Thoracic aorta (tissue), 2 donors: ENCODE measurements at places on chromosomes 1 and 21. TPM values are rescaled to one million over a fixed set of nuclear protein-coding genes. Genes with fewer than 3 reads are reported as not detected.

LAX1 gene
- 0.99 TPM for total RNA-seq

OR2L5 gene
- total RNA-seq = not detected

SYT14 gene
- total RNA-seq = not detected

DNA sequence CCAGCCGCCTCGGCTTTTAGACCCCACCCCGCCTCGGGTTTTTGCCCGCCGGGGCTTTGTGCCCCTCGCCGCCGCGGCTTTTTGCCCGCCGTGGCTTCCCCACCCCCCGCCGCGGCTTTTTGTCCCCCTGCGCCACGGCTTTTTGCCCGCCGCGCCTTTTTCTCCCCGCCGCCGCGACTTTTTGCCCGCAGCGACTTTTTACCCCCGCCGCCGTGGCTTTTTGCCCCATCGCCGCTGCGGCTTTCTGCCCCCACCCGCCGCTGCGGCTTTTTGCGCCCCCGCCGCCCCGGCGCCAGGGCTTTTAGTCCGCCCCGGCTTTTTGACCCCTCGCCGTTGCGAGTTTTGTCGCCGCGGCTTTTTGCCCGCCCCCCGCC is 474.4 kb downstream of the FAM72C start:
- no peak for DNase-seq

DNA sequence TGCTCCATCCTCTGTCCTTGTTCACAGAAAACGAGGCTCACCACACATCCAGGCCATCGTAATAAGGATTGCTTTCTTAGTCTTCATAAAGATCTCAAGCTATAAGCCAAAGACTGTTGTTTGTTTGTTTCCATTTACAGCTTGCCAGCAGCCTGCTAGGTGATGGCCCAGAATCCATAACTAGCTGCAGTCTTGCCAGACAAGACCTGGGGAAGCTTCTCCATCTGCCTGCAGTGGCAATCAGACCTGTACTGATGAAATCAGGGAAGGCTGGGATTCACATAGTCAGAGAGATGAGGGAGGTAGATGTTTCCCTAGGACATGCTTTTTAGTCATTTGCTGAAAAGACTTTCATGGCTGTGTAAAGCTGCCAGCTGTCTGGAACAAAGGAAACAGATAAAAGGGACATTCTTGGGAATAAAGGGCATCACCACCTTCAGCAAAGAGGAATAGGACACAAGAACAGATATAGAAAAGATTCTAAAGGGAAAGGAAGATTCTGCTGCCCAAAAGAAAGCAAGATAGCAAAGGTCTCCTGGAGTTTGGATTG is 51.0 kb downstream of the MT1HL1 start:
- no peak for DNase-seq

DNA sequence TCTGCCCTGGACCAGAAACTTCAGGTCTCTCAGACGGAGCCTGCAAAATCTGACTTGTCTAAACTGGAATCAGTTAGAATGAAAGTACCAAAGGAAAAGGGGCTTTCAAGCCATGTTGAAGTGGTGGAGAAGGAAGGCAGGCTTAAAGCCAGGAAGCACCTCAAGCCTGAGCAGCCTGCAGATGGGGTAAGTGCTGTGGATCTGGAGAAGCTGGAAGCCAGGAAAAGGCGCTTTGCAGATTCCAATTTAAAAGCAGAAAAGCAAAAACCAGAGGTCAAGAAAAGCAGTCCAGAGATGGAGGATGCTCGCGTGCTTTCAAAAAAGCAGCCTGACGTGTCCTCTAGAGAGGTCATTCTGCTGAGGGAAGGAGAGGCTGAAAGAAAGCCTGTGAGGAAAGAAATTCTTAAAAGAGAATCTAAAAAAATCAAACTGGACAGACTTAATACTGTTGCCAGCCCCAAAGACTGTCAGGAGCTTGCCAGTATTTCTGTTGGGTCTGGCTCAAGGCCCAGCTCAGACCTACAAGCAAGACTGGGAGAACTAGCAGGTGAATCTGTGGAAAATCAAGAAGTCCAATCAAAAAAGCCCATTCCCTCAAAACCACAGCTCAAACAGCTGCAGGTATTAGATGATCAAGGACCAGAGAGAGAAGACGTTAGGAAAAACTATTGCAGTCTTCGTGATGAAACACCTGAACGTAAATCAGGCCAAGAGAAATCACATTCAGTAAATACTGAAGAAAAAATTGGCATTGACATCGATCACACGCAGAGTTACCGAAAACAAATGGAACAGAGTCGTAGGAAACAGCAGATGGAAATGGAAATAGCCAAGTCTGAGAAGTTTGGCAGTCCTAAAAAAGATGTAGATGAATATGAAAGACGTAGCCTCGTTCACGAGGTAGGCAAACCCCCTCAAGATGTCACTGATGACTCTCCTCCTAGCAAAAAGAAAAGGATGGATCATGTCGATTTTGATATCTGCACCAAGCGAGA is 46.6 kb downstream of the ZBTB17 start:
- DNase-seq = no peak

DNA sequence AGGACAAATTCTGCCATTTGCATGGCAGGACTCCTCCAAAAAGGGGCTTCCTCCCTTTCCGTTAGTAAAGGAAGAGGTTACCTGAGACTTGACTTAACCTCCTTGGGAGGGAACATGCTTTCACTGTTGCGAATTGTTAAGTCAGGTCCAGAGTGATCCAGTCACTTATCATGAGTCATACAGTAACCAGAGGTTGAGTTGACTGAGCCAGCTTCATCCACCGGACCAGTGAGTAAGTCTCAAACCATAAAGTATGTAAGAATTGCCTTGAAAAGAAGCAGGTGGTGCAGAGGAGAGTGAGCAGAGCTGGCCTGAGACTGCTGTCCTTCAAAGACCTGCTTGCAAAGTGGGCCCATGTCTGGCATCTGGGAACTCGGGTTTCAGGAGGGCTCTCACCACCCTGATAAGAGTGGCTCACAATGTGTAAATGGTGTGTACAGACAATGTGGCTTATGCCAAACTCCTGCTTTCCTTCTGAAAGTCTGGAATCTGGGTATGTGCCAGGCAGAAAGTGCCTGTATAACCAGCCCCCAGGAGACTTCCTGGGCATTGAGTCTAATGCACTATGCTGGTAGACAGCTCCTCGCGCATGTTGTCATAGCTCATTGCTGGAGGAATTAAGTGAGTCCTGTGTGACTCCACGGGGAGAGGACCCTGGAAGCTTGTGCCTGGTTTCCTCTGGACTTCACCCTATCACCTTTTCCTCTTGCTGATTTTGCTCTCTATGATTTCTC is 84.3 kb upstream of the KLHDC7A start:
- no peak for DNase-seq

DNA sequence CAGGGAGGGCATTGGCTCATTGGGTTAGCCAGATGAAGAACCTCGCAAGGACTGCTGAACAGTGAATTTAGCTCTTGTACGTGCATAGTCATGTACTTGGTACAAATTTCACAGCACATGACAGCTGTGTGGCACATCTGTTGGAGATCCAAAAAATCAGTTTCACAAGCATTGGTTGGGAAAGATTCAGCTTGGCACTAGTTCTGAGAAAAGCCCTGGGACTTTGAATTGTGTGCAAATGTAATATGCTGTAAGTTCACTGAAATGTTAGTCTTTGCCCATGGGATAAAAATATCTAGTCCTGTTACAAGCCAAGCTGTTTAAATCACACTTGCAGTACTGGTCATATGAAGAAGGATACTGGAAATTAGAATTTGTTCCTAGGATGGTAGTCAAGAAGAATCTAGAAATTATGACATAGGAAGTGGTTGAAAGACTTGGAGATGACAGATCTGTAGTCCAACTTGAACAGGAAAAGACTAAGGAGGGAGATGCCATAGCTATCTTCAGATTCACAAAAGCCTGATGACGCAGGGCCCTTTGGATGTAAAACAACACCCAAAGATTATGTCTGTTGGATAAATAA is 19.2 kb downstream of the LAMC2 start:
- no peak for DNase-seq
